Right kidney (tissue), 9 donors: ENCODE measurements at places on chromosomes 12 and 14.

GRCh38 chr12:7656121-7656520, 9.6 kb downstream of the APOBEC1 start:
- no peak for DNase-seq

GRCh38 chr12:56468216-56469006, at the start of gene SPRYD4:
Gene SPRYD4, plus strand, starts transcription at chr12:56468578. Its CDS starts 14 bp downstream, at chr12:56468592.
- DNase-seq, result peak; percentile 89

DNA sequence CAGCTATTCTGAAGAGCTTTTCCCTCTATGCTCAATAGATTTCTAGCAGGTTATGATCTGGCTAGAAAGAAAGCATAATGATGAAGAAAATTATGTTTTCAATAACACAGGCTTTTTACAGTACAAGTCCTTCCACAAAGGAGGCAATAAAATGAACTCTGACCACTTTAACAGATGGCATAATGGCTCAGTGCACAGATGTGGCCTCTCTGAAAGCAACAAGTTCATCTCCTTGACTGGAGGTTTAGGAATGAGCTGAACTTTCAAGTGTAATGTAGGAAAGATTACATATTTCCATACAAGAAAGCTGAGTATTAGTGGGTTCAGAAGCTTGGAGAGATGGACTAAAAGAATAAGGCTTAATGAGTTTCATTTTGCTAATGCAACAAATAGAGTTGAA, 147.4 kb downstream of the EFCAB11 start:
- no peak for DNase-seq

DNA sequence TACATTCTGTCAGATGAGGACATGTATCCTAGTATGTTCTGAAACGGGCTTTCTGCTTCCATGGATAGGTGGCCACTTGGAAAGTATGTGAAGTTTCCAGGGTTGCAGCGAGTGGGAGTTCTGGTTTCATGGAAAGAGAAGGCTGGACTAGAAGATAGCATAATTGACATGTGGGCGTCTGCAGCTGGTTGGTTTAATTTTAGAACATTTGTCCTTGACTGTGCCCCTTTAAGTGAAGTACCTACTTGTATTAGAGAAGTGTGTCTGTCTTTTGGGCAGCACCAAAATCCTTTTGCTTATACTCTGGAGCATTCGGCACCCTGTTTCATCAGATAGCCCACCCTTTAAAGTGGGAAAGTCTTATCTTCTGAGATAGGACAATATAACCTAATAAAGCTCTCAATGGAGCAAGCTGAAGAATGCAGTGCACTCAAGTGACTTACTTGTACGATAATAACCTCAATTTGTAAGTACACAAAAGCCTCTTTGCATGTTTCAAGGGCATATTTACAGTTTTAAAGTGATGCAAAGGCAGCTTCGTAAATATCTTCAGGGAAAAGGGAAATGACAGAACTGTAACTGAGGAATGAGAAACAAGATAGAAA, 35.2 kb downstream of the NTN4 start:
- no peak for DNase-seq

DNA sequence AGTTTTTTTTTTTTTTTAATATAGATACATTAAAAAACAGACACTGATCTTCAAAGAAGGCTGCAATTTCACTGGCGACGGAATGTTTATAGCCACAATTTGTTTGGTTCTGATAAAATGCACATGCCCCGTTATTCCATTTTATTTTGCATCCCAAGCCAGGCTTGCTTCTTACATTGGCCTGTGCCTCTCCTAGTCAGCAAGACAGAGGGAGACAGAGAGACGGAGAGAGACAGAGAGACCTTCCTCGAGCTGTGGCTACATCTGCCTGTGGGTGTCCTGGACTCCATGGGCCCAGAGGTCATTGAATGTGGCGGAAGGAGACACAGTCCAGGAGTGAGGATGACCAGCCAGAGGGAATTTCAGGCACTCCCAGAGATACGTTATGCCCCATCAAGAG, 926.6 kb downstream of the VRK1 start:
- DNase-seq, result no peak

- no peak for DNase-seq
These were observed 502.6 kb downstream of the DIO2 start for GRCh38 chr14:79708426-79709388.

DNA sequence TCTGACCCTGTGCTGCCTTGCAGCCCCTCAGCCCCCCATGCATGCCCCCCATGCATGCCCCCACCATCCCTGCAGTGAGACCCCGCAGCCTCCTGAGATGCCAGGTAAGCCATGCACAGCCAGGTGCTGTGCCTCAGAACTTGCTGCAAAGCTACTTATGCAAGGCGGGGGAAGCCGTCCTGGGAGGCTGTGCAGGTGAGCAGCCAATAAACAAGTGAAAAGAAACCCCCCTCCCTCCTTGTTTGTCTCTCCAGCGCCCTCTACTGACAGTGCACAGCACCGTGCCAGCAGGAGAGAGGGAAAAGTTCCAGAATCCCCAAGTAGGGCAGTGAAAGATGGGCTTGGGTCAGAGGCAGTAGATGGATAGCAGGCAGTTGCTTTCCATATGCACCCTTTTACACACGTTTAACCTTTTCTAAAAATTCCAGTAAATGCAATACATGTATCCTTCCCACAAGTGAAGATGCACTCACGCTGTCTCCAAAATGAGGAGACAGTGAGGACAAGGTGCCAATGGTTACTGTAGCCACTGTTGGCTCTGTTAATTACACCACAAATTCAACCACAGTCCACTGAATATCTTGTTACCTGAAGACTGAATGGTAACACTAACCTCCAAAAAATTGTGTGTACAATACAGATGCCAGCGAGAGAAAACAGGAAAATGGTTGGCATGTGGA, 18.0 kb downstream of the TNFAIP2 start:
- no peak for DNase-seq

GRCh38 chr12:11875414-11875935, 195.3 kb upstream of the BCL2L14 start:
- no peak for DNase-seq

- no peak for DNase-seq
These were observed 23.6 kb upstream of the WNK1 start for GRCh38 chr12:728781-729180.

DNA sequence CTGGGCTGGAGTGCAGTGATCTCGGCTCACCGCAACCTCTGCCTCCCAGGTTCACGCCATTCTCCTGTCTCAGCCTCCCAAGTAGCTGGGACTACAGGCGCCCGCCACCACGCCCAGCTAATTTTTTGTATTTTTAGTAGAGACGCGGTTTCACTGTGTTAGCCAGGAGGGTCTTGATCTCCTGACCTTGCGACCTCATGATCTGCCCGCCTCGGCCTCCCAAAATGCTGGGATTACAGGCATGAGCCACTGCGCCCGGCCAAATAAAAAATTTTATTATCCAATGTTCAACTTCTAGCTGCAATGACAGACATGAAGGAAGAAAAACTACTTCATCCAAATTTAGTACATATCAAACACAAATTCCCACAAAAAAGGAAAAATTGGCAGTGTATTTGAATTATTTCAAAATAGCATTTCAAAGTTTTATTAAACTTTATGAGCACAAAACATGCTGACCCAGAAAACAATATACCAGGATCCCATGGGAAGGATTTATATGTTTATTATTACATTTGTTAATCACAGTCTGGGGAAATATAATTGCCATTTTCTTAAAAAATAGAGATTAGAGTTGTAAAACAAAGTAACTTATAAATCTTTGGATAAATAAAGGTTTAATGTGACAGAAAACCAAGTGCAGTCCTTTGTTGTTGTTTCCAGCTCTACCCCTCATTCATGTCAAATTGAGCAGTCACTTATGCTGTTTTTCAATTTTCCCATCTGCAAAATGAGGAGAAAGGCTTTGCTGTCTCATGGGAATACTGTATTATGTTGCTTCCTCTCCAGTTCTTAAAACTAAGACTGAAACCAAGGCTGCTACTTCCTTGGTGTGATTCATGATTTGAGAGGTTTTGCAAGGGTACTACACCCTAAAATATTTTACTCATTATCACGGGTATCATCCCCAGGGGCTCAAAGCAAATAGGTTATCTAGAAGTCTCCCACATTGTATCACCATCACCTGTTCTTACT, 155.2 kb upstream of the AVPR1A start:
- no peak for DNase-seq

DNA sequence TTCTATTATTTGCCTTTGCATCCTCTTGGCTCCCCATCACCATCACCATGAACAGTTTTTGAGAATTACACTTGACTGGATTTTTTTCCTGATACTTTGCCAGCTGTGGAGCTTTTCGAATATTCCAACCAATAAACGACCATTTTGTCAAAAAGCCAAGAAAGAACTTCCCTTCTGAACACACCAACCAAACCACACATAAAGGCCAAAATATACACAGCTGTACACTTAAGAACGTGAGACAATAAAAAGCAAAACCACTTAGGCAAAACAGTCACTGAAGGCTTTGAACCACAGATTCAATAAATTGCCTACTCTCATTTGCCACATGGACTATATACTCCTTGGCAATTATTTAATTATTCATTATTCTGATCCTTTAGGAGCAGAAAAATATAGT, 1.1 kb downstream of the C14orf93 start:
- no peak for DNase-seq

DNA sequence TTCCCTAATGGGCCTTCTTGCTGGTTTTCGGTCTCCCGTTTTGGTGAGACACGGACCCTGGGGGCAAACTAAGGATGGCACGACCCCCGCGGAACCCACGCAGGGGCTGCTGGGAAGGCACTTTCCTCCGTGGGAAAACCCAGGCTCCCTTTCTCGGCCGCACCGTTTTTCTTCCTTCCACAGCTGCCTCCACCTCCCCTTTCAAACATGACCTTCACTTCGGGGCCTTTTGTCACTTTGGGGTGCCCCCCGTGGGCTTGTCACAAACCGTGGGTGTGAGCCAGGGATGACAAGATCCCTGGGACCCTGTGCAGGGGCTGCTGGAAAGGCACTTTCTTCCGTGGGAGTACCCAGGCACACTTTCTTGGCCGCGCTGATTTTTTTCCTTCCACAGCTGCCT, 268.7 kb downstream of the ALG10 start:
- no peak for DNase-seq

- no peak for DNase-seq
These were observed 4.4 kb downstream of the WNT1 start for GRCh38 chr12:48982397-48983080.

DNA sequence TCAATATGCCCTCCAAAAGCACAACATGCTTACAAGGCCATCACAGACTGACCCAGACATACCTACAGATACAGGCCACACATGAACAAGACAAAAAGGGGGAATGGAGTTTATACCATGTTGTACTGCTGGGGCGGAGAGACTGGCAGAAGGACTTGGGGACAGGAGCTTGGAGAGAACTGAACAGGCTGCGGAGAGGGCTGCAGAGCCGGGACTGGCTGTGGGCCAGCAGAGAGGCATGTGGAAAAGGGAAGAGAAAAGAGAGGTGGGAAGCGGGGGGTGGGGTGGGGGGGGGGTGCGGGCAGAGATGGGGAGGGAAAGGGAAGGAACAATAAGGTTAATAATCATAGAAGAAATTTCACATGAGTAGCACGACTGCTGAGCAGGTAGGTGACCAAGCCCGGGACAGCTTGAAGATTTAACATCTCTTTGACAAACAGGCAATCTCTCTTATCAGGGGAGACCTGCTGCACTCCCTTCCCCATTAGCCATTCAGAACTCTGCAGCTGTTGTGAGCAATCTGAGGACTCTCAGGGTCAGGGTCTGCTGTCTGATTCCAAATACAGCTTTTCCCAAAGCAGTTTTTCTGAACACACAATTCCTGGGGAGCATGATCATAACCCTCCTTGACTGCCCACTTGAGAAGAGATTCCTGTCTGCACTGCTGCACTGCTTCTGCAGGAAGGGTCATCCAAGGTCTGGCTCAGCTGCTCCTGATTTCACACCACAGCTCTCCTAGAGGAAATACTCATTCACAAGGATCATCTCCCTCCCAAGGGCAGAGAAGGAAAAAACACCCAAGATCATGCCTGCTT, 21.6 kb upstream of the STAC3 start:
- DNase-seq, result no peak

GRCh38 chr12:46472893-46473633, 100.5 kb upstream of the SLC38A2 start:
- DNase-seq, result no peak

GRCh38 chr12:65525491-65526141, 247.1 kb downstream of the MSRB3 start:
- DNase-seq, result no peak

GRCh38 chr14:58821421-58821820, 183.7 kb downstream of the DACT1 start:
- DNase-seq, result no peak

DNA sequence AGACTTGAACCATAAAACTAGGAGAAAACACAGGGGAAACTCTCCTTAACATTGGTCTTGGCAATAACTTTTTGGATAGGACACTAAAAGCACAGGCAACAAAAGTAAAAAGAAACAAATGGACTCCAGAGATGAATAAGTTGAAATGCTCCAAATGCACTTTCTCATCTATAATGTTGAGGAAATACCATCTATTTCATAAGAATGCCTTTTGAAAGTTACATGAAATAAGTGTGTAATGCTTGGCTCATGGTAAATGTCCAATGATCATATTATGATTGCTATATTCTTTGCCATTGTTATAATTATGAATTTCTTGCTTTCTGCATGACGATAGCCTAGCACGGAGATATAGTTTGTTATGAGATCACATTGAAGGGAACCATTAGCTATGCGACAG, 19.8 kb downstream of the PDE6H start:
- DNase-seq, result no peak

DNA sequence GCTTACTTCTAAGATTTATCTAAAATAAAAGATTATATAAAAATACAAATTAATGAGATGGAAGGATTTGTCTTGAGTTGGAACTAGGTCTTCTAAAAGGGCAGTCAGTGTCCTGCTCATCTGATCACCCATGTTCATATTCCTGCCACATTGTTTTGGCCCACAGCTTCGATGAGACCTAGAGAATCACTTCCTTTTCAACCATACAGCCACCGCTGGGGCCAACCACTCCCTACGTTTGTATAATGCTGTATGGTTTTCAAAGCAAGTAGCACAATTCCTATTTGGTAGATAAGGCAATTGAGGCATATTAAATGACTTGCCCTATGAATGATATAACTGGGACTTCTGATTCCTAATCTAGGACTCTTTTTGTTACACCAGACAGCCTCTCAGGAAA, 249.4 kb downstream of the ZFP36L1 start:
- no peak for DNase-seq

- peak; percentile 18 for DNase-seq
These were observed 33.8 kb upstream of the FGD4 start for GRCh38 chr12:32365473-32366064.
